WTC11 (cell line): ENCODE measurements at places on chromosomes 7 and 10.

DNA sequence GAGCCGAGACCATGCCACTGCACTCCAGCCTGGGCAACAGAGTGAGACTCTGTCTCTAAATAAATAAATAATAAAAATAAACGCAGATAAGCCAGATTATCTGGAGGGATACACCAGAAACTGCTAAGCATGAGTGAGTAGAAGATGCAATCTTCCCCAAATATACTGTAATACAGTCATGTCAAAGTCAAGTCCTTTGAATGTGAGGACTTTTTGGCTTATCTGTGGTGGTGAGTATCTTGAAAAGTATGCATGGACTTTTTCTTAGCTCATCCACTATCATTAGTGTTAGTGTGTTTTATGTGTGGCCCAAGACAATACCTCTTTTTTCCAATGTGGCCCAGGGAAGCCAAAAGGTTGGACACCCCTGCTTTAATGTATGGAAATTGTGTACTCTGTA lies 44.7 kb upstream of the PITRM1 start:
- no peak for DNase-seq

DNA sequence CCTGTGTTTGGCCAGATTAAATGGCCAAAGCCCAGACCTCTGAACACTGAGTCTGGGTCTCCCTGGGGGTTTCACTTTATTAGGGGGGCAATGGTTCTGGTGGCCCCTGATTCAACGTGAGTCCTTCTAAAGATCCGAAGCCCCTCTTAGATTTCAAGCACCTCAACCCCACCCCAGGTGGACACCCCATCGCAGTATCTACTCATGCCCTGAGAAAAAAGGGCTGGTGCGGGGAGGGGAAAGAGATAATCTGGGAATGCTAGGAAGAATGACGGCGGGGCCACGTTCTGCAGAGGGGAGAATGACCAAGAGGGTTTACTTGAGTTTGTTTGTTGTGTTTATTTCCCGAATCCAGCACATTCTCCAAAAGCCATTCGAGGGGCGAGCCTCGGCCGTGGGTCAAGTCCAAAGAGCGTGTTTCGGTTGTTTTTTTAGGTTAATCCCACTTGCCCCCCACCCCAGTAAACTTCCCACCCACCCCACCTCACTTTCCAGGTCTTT lies 832 bp downstream of the PDLIM1 start:
- no peak for DNase-seq

GRCh38 chr7:16991551-16991950 lies 109.8 kb upstream of the AGR3 start:
- no peak for DNase-seq

GRCh38 chr7:123768493-123768892 lies 19.7 kb upstream of the WASL start:
- no peak for DNase-seq

GRCh38 chr7:148535217-148535616 lies 55.3 kb upstream of the C7orf33 start:
- no peak for DNase-seq

GRCh38 chr10:101848408-101848807 lies 4.8 kb upstream of the KCNIP2 start:
- no peak for DNase-seq

DNA sequence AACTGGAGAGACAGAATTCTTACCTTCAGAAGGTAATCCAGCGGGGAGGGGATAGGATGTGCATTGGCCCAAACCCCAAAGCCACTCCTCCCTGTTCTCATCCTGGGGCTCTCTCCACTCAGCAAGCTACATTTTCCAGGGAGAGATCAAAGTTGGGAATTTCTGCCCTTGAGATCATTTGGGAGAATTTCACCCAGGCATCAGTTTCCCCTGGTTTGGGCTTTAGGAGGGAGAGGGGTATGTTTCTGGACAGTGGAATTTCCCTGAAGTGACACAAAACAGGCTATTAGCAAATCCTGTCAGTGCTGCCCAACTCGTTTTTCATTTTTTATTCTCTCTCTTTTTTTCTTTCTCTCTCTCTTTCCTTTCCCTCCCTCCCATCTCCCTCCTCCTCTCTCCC lies 35.7 kb downstream of the CYP17A1 start:
- DNase-seq, result no peak

- DNase-seq, result no peak
Measured at GRCh38 chr10:71092812-71093401, 119.5 kb upstream of the UNC5B start.

GRCh38 chr10:28111712-28112111 lies 112.8 kb upstream of the ODAD2 start:
- DNase-seq, result no peak

DNA sequence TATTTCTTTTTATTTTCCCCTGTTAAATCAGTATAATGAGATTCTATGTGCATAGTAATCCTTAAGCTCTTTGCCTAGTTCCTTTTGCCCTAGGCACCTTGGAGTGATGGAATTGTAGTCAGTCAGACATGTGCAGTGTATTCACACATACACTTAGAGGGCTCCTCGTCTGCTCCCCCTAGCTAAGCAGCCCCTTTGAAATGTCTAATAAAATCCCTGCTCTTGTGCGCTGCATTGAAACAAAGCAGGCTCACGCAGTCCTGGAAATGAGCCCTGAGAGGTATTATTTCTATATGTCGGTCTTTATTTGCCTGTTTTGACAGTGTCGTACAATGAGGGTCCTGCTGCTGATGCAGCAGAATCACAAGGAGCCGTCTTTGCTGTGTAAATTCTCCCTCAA lies 258.7 kb downstream of the AUTS2 start:
- DNase-seq, result no peak

DNA sequence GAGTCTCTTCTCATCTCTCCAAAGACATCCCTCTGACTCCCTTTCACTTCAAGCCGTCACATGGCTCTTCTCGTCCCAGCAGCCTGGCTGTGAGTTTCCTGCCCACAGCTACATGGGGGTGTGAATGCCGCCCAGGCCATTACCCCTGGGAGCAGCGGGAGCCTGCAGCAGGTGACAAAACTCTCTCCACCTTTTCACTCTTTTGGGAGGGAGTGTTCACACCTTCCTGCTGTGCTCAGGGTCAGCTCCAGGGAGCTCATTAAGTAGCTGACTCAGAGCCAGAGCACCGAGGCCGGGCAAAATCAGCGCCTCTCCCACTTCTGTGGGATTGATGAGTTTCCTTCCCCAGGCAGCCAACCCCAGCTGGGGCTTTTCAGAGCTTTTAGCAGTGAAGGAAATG lies 271.3 kb downstream of the TYW1 start:
- DNase-seq, result peak; percentile 15

DNA sequence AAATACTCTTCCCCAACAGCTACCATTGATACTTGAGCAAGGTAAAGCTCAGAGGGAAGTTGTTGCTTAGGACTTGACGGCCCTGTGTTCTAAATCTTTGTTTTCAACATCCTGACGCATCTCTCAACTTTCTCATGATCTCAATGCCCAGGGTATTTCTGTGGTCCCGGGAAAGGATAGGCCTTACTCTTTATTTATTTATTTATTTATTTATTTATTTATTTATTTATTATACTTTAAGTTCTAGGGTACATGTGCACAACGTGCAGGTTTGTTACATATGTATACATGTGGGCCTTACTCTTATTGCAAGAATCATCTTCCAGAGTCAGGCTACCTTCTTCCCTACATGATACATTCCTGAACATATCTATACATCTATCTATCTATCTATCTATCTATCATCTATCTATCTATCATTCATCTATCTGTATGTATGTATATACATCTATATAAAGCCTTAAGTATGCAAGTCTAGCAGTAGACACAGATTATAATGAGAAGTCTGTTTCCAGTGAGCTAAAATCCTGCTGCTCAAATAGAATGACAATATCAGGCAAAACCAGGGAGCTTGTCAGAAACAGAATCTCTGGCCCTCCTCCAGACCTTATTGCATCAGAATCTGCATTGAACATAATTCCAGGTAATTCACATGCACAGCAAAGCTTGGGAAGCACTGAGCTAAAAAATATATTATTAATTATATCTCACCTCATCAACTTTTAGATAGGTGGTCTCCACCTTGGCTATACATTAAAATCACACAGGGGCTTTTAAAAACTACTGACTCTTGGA lies 12.2 kb upstream of the CPA5 start:
- DNase-seq, result no peak

GRCh38 chr10:50622706-50623662 lies 772 bp downstream of the SGMS1 start:
- peak; percentile 25 for DNase-seq

DNA sequence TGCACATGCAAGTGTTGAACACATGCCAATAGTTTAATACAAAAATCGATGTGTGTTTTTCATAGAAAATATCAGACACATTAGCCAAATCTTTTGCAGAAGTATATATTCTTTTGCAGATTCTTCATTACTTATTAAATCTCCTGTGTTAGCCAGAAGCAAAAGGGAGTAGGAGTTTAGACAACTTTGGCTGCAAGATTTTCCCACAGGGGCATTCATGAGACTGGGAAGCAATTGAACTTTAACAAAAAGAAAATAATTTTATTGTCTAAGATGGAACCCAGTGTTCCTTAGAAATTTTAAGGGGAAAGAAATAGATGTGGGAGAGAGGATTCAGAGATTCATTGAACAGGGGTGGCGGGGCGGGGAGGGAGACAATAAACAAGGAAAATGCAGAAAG lies 1336.0 kb downstream of the GATA3 start:
- DNase-seq, result no peak

DNA sequence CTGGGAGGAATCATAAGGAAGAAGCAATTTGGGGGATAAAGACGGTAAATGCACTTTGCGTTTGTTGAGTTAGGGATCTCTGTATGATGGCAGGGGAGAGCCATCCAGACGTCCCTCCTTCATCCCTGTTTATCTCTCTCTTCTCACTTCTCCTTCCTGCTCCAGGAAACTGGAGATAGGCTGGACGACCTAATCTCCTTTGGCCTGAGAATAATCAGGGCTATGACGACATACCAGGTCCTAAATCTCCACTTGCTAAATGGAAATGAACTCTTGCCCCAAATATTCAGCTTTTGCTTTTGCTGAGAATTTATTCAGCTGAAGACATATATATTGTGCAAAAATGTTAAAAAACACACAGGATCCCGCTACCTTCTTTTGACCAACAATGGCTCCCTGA lies 182.9 kb upstream of the INHBA start:
- DNase-seq, result no peak

- no peak for DNase-seq
Measured at GRCh38 chr10:115030483-115031200, 62.5 kb upstream of the ATRNL1 start.

GRCh38 chr7:113100121-113100603 lies 13.5 kb upstream of the GPR85 start:
- no peak for DNase-seq

DNA sequence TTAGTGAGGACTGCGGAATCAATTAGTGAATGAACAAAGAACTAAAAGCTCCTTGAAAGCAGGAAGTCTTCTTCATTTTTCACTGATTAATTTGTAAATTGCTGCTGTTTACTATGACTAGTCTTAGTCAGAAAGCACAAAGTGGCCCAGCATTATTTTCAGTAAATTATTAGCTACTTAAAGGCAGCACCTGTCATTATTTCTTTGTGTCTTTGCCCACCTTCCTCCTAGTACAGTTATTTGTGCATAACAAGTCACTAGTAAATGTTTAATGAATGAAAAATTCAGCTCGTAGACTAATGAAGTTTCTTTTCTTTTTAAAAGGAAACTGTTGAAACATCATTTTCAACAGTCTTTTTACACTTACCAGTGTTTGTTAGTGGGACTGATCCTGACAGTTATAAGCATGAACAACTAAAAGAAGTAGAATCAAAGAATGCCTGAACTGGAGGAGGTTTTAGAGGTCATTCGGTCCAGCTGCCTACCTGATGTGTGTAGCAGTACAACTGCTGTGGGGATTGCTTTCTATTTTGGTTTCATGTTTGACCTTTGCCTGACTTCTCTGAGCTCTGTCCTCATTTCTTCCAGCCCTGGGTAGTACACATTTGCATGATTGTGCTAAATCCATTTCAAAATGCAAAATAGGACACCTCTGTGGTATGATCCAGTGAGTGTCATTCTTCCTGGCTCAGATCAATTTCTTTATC lies 140.0 kb upstream of the PHYHIPL start:
- no peak for DNase-seq

- DNase-seq, result no peak
Measured at GRCh38 chr7:75596727-75597614, 104.9 kb downstream of the SPDYE5 start.

- no peak for DNase-seq
Measured at GRCh38 chr7:47477191-47478016, 104.5 kb downstream of the TNS3 start.

DNA sequence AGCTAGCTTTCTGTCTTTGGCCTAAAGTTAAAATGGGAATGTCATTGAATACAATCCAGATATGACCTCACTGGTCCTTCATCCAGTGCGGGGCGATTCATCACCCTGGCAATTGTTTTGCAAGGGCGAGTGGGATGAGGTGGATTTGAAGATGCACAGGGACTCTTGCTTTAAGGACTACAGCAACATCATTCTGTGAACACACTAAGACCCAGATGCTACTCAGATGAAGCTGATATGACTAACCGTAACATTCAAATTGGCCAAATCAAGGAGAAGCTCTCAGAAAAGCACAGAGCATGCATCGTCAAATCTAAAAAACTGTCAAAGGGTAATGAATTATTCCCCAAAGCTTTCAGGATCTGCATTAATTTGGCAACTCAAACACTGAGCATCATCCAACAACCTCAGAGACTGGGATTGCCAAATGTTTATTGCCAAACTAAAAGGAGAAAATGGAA lies 12.8 kb downstream of the CPA1 start:
- no peak for DNase-seq

GRCh38 chr10:110058212-110058611 lies 50.4 kb downstream of the ADD3 start:
- no peak for DNase-seq

DNA sequence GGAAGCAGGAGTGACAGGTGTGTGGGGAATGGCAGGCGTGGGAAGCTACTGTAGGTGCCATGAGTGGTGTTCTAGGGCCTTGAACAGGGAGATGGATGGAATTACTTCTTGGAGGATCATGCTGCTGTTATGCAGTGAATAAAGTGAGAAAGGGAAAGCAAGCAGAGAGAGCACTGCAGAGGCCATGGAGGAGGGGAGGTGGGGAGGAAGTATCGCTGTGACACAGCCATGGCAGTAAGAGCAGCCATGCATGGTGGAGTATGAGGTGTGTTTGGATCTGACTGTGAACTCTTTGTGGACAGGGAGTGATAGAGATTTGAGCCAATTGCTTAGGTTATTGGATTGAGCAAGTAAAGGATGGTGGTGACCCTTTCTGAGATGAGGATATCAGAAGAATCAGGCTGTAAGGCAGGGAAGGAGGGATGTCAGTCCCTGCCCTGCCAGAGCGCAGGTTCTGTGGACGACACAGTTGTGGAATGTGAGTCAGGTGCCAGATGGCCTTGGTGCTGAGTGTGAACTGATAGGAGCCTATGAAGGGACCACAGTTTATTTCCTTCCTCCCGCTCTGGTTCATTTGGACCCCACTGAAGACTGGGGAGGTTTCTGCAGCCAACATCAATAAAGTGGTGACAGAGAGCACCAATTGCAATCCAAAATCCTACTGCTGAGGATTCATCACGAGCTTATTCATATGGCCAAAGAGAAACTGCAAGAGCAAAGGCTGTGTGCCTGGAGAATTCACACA lies 105.5 kb upstream of the TMEM72 start:
- no peak for DNase-seq

GRCh38 chr10:112027731-112028280 lies 155.8 kb downstream of the GPAM start:
- no peak for DNase-seq
